ENCODE measurements at places on chromosomes 6 and 20. TPM values are rescaled to one million over a fixed set of nuclear protein-coding genes. Genes with fewer than 3 reads are reported as not detected.

DNA sequence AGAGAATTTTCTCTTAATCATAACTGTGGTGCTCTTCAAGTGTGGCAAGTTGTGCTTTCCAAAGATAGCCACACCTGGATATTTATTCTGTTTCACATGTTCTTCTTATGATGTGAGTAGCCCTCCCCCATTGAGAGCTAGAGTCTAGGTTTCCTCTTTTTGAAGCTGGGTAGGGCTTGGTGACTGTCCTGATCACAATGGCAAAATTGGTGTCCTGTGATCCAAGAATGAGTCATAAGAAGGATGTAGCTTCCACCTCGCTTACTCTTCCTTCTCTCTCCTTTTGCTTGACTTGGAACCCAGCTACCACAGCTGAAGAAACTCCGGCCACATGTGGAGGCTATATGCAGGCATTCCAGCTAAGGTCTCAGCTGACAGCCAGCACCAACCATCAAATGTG, 7.4 kb upstream of the IGF2R start:
- DNase-seq, result no peak

The SCRT2 gene
- not detected for total RNA-seq

- no peak for DNase-seq
Measured at GRCh38 chr6:43867996-43868395, 98.0 kb downstream of the VEGFA start.

DNA sequence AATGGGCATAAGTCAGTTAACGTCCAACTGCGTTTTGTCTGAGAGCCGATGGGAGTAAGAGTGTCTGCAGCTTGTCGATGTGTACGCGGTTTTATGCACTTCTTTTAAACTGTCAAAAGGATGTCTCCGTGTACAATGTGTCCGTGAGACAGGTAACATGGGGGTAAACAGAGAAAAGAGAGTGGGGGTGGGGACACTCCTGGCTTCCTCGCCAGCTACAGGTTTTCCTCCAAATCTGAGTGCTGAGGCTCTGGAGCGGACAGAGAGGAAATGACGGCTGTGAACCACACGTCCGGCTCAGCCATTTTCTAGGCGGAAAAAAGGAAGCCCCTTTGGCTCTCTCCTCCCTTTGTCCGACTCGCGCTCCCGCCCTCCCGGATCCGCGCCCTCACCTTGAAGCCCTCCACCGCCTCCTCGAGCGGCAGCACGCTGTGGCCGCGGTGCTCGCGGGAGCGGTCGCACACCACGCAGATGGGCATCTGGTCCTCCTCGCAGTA, 916 bp downstream of the TRIM27 start:
- peak; percentile 81 for DNase-seq
